ENCODE measurements at places on chromosomes 11 and 22.

DNA sequence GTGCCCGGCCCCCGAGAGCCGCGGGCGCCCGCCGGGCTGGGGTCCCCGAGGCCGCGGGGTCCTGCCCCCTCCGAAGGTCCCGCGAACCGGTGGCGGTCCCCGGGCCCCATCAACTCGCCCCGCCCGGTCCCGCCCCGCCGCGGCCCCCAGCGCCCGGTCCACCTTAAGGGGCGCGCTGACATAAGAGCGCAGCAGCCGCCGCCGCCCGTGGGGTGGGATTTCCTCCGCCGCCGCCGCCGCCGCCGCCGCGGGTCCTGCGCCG lies at the start of gene ZDHHC8:
ZDHHC8 (plus strand) TSS at position 208 of the 262 bp plus-strand sequence. CDS start 144 bp downstream, outside the sequence.
- DNase-seq, result no peak

GRCh38 chr22:23850136-23850611 lies 7.5 kb upstream of the SLC2A11 start:
- no peak for DNase-seq

- DNase-seq, result no peak
Observed at GRCh38 chr22:19679522-19680101, 34.7 kb upstream of the SEPTIN5 start.

GRCh38 chr11:111570796-111571195 lies 30.3 kb downstream of the LAYN start:
- no peak for DNase-seq

DNA sequence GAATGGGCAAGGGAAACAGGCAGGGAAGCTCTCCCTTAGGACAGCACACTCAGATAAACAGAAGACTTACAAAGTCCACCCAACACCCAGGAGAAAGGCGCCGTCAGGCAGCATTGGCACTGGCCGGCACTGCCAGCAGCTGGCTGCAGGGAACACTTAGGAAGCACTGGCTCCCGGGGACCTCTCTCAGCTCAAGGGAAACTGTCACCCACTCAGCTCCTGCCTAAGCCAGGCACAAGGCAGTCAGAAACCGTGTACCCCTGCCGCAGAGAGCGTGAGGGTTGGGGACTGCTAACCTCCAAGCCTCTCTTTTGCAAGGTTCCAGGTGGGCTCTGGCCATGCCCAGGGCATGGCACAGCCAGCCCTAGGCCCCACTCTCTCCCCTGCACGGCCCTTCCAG lies 64.7 kb downstream of the DGCR2 start:
- DNase-seq, result no peak

- no peak for DNase-seq
Observed at GRCh38 chr11:33982661-33983060, 68.9 kb upstream of the CAPRIN1 start.

DNA sequence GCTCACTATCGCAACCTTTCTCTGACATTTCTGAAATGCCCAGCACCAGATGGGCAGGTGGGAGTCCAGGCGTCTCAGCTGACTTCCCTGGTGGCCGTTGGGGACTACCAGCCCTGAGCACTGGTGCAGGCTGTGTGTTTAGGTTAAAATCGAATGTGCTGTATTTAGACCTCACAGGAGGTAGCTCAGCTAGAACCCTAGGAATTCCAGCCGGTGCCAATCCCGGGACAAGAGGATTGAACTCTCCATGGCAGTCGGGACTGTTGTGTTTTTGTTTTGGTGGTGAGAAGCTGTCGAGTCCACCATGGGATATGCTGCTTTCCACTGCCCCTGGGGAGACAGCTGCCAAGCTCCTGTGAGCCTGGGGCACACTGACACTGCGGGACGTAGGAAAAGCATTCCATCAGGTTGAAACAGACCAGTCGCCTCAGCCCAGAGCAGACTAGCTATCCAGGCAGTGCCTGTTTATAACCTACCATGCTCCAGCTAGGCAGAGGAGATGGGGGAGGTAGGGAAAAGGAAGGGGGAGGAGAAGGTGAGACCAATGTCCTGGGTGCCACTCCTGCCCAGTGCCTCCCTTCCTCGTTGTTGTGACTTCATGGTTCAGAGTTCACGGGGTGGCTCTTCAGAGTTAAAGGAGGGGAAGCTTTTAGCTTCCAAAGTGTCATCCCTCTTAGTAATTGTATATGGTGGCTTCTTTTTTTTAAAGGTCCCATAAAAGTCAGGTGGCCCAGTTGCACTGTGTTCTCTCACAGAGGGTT lies 53.0 kb downstream of the MICAL2 start:
- DNase-seq, result peak; percentile 67
